ENCODE measurements at places on chromosomes 6 and 20.

GRCh38 chr6:150334790-150335783, 33.7 kb upstream of the IYD start:
- DNase-seq, result no peak

DNA sequence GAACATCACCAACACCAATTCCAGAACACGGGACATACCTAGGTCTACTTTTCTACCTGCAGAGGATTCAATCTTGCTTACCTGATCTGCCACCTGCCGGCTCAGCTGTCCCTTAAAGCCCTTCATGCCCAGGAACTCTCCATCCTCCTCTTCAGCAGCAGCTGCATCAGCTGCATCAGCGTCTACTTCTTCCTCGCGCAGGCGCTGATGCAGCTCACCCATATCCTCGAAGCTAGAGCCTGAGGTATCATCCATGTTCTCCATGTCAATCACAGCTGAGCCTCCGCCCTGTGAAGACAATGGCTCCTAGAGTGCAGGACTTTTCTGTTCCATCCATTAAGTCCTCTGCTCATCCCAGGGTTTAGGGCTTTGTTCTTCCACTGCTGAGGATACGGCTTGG, 918 bp downstream of the YIPF3 start:
- no peak for DNase-seq

DNA sequence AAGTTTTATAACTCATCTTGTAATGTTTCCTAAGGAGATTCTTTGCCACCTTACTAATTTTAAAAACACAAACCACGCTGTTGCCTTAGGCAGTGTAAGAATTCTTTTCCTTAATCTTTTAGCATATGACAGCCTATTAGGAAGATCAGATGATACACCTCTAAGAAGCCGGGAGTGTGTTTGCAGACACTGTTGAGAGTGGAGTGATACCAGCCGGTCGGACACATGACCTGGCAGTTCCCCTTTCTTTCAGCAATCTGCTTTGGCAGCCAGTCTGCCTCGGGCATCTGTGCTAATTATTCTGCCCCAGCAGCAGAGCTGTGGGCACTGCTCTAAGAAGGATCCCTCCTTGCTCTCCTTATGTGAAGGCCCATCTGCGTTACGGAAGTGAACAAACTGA, 50.9 kb downstream of the PLCB4 start:
- no peak for DNase-seq

DNA sequence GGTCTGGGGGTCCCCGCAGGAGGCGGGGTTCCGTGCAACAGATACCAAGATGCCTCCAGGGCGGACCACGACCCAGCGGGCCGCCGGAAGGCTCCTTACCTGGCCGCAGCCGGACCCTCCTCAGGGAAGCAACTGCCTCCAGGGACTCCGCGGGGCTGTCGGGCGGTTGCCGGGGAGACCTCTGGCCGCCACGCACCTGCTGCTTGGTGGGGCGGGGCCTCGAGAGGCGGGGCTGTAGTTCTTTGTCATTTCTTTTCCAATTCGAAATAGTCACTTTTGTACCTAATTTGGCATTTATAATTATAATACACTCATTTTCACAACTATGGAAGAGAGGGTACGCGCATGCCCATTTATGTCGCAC, 647 bp downstream of the AK9 start:
- DNase-seq, result no peak

- DNase-seq, result no peak
These were observed 1087.7 kb downstream of the KIF16B start for GRCh38 chr20:15485519-15485918.

- no peak for DNase-seq
These were observed 132.7 kb downstream of the AGPAT4 start for GRCh38 chr6:161141173-161141572.

DNA sequence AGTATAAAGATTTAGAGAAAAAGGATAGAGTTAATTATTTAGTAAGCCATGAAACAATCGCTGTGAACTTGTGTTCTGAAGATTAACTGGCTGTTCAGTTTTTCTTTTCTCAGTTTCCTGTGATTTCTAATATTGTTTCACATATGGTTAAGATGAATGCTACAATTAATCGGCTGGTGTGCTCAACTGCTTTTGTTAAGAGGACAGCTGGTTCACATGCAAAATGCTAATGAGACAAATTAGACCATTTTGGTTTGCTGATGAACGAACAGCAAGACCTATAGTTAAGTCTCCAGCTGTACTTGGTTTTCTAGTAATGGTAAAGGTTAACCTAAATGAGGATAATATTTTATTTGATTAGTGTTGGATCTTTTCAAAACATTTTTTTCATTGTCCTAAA, 10.8 kb upstream of the NHSL1 start:
- no peak for DNase-seq

- no peak for DNase-seq
These were observed 10.5 kb downstream of the ZNFX1 start for GRCh38 chr20:49267327-49267726.

- no peak for DNase-seq
These were observed 10.4 kb upstream of the ELMO2 start for GRCh38 chr20:46416839-46417238.

DNA sequence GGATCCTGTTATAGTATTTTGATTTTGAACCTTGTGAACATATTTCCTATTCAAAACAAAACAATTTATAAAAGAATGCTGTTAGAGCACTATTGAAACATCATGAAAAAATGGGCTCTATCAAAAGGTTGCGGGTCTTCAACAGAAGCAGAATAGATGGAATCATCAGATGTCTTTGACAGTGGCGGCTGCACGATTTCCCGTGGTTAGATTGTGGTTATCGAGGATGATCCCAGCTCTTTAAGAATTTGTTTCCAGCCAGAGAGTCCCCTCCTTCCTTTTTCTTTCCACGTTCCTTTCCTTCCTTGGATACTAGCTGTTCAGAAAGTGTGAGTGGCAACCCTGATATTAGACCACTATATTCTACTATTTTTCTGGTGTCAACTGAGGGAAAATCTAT, 163.4 kb downstream of the FARS2 start:
- no peak for DNase-seq

DNA sequence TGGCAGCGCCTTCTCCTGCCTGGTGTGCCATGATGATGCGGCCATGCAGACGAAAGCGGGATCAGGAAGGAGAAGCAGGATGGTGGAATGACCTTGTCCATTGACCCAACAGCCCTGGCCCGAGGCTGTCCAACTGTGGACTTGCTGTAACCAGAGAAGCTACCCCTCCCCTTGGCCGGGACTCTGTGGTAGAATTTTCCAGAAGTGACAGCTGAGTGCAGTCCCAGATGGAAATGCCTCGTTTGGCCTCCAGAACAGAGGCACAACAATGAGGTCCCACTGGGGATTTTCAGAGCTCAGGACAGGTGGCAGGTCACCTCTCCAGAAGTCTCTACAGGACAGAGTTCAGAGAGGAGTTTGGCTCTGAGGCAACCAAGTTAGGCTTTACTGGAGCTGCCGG, 299.2 kb upstream of the CDH4 start:
- DNase-seq, result no peak

DNA sequence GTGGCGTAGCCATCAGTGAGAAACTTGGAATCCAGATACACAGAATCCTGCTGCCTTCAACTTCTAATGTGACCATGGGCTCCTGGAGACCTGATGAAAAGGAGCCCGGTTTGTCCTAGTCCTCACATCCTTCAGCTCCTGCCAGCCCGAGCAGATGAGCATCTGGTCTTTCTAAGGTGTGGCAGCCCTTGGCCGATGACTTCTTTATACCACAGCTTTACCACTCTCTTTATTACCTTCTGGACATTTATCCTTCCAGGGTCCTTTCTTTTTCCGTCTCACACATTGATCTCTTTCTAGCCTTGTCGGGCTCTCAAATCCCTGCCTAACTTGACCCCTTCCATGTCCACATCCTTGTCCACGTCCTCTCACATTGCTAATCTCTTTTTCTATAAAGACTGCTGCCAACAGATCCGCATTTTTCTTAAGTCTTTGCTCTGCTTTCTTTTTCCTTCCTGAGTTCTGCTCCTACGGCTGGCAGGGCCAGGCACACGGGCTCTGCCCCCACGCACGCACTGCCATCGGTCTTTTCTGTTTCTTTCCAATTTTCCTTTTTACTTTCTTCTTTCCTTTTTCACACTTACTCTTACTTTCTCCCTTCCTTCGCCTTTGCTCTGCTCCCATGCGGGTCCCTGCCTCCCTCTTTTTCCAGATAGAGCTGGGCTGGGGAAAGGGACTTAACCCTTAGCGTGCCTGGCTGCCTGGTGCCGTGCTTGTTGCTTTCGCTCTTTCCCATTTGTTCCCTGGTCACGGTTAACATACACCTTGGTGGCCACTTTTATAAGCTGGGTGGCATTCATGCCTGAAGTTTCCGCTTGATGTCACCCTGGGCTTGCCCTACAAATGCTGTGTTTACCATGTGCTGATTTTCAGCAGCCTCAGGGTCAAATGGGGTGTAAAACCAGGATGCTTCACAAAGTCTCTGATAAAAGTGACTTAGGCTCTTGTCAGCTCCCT, 9.4 kb upstream of the GMPR start:
- DNase-seq, result no peak

GRCh38 chr6:109456710-109457561, 1.4 kb upstream of the MICAL1 start:
- DNase-seq, result no peak

GRCh38 chr6:1504465-1504864, 105.2 kb upstream of the FOXC1 start:
- DNase-seq, result no peak

DNA sequence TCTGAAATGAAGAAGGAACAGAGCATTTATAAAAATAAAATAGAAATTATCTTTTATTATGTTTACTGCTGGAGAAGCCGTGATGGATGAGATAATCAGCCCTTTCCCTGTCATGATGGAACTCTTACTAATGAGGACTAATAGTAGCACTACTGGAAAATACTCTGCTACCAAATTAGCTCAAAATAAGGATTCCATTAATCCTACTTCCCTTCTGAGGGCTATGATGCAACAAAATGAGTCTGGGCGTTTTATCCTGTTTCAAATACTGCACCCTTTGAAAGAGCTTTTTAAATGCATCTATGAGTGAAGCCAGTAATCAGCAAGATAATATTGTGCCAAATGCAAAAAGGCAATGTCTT, 59.3 kb upstream of the CARMIL1 start:
- DNase-seq, result no peak

DNA sequence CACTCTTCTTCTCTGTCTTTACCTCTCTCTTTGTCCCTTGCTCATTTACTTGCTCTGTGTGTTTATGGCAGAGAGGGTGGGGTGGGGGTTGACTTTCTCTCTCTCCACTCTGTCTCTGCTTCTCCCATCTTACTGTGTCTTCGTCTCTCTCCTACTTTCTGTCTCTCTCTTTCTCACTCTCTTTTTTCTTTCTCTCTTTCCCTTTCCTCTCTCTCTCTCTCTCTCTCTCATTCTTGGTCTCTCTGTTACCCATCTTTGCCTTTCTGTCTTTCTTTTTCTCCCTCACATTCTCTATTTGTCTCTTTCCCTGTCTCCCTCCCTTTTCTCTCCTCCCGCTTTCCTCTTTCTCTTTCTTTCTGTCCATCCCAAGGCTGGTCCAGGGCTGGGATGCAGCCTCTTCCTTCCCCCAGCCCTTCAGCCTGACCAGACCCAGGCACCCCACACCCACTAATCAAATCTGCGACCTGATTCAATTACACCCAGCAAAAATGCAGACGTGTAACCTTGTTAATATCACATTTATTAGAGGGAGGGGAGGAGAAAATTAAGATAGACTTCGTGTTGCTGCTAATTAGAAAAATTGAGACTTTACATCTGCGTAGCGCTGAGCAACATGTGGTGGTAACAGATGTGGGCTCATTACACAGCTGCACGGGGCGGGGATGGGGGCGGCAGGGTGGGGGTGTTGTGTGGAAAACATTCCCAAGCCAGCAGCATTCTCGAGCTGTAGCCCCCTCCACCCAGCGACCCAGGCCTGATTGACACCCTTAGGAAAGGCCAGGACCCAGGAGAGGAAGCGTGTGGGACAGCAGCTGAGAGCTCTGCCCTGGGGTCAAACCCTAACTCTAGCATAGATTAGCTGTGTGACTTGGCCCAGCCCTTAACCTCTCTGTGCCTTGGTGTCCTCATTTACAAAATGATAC, 124.9 kb upstream of the MAFB start:
- DNase-seq, result no peak

DNA sequence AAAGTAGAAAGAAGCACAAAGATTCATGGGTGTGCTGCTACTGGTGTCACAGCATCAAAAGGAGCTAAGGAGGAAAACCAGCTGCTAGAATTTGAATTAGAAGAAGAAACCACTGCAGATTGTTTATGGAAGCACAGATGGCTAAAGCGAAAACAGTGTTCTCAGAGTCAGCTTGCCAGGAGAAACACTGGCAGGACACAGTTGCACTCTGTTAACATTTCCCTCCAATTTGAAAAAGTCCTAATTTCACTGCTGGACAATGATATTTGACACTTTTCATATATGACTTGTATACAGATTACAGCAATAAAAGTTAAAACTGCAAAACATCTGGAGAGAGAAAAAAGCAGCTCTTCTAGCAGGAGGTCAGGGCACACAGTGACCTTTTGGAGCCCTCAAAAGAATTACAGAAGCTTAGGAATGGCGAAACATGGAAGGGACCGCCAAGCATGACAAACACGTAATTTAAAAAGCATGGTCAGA, 314.5 kb downstream of the COL12A1 start:
- DNase-seq, result no peak

- no peak for DNase-seq
These were observed 95.7 kb downstream of the SHLD1 start for GRCh38 chr20:5845681-5846615.

DNA sequence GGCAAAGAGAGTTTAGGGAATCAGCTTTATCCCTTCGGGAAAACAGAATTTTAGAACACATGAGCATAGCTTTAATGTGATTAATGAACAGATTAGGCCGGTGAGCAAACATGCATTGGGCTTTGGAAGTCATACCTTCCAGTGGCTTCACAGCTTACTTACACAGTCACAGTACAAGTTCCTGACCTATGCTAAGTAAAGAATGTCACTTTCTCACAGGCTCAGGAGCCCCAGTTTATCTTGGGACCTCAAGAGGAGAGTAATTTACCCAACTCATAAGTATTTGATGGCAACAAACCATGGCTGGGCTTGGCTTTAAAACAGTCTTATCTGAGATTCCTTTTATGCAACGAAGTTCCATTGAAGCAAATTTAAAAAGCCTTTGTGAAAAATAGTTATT, 195.9 kb downstream of the AKAP7 start:
- DNase-seq, result no peak

DNA sequence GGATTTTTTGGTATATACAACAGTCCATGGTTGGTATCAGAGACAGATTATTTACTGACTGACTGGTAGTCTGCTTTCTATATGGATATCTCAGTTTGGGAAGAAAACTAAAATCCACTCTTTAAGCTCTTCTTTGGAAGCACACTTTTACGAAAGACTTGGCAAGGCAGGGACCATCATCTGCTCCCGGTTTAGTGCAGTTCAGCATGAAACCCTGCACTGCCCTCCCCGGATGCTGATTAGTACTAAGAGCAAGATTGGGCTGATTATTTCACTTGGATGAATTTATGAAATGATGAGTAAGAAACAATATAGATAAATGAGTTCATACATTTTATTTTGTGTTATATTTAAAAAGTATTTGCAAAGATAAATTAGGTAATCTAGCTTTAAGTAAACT, 56.3 kb downstream of the RGS17 start:
- DNase-seq, result no peak

DNA sequence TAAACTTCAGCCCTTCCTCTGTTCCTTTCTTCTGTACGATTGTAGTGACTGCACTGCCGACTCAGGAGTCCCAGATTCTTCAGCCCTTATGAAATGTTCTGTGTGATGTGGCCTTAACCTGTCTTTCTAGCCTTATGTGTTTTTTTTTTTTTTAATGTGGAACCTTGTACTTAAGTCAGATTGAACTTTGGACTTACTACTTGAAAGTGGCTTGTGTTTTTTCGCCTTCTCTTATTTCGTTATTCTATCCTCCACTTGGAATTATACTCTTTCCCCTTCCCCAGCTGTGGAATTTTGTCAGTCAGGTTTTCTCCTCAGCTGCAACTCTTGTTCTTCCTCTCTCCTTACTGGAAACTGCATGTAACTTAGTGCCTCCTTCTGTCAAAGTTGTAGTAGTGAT, 8.8 kb downstream of the CEP43 start:
- no peak for DNase-seq

Measured in cortex of kidney (tissue), 1 donor.